ENCODE measurements at places on chromosomes 6 and 20.

DNA sequence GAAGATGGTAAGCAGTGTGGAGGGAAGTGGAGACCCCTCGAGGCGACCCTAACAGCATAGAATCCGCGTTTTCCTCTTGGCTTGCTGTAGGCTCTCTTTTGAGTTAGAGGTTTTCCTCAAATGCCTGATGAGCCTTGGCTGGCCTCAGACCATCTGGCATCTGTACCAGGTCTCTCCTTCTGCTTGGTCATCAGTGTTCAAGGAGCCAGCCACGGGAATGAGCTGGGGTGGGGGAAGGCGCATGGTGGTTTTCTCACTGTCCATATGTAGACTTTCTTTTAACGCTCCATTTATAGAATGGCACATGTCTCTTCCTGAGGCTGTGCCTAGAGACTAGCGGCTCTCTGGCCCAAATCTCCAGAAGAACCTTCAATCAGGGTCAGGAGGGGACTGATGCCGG is 8.1 kb upstream of the GUCA1A start:
- DNase-seq = no peak

GRCh38 chr6:28586962-28587745 is 61.5 kb downstream of the GPX5 start:
- peak; percentile 88 for DNase-seq

GRCh38 chr20:17465236-17465635 is 65.9 kb downstream of the BFSP1 start:
- no peak for DNase-seq

DNA sequence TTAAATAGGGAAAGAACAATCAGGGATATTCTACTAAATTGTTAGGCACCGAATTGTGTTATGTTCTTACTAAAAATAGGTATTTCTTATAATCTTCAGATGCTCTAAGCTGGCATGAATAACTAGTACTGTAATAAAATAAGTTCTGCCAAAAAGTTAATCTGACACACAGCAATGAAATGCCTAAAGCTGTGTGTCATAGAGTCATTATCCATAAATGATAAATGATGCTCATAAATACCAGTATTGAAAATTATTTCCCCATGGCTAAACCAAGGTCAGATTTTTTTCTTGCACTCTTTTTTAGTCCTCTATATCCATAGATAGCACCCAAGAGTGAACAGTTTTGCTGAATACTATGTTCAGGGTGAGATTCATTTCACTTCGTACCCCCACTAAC is 11.7 kb upstream of the PRIM2 start:
- DNase-seq = no peak

DNA sequence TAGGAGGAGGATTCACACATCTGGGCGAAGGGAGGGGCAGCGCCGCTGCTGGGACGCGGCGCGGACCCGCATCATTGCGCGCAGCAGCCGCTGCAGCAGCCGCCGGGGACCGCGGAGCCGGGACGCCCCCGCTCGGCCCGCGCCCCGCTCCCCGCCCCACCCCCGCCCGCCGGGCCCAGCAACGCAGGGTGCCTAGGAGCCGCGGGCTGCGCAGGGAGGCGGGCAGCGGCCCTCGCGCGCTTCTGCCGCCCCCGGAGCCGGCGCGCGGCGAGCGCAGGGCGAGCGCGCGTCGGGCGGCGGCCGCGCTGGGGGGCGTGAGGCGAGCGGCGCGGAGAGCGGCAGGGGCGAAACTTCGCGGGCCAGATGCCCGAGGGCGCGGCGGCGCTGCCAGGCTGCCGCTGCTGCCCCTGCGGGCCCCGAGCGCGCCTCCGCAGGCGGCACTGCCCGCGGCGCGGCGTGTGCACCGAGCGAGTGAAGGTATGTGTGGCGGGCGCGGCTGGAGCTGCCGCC is at the start of gene NKAIN2:
Gene NKAIN2 (plus strand): TSS at position 362 of the 510 bp plus-strand sequence.
- peak; percentile 8 for DNase-seq

- DNase-seq = no peak
Measured at GRCh38 chr6:122079916-122080315, 319.5 kb upstream of the HSF2 start.

DNA sequence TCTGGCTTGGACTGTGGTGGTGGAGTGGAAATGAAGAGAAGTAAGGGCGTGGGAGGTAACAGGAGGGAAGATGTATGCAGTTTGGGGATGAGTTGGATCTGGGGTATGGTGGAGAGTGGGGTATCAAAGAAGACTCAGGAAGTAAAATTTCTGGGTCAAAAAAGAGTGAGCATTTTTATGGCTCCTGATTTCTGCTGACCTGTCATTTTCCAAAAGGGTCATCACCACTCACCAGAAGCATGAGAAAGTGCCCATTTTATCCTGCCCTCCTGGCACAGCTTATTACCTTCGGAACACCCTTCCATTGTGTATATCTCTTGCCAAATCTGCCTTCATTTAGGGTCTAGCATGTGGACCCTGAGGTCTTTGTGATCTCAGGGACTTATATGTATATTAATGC is 17.3 kb downstream of the TOX2 start:
- no peak for DNase-seq

DNA sequence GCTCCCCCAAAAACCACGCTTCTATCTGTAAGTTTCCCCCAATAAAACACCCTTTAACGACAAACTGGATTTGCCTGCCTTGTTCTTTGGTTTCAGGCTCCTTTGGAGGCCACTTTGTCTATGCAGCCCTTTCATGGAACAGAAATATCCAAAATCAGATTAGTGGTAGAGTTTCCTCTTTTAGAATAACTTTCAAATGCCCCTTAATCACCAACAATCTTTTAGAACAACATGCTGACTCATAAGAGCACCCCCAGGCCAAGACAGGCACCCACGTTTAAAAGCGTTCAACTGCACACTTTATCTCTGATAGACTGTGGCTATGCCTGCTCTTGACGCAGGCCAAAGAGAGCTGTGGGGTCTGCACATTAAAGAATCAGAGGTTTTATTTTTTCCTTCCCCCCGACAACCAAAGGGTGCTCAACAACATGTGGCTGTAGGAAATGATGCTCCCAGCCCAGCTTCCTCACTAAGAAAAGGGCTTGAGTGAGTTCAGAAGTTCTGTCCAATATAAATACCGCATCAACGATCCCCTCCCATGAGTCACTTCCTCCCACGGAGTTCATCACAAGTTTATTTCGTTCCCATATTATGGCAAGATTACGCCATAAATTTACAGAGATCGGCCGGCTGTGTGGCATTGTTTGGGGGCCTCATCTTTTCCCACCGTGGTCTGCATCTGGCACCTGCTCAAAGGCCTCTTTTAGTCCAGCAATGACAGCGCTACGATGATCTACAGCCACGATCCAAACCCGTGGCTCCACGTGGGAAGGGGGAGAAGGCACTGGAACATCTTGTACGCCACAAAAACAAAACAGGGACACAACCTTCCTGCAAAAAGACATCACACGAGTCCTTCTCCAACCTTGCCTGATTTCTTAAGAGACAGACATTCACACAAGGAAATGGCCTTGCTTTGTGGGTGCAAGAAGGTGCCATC is 88.8 kb upstream of the NFATC2 start:
- DNase-seq = peak; percentile 99

GRCh38 chr6:14088600-14089192 is 28.9 kb upstream of the CD83 start:
- DNase-seq = no peak

DNA sequence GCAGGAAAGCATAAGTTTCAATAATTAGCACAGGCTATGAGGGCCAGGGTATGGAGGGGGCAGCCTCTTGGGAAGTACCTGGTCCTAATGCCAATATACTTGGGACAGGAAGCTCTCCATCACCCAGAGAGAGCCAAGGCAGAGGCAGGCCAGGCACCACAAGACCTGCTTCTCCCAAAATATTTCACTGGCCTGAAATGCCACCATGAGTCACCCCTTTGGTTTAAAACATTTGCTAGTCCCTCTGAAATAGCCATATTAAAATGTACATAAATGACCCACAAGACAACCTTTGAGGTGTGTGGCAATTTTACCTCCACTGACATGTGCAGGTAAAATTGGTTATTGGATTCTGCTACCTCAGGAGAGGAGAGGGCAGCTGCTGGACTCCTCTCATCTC is 23.4 kb upstream of the SCUBE3 start:
- no peak for DNase-seq

GRCh38 chr6:39466631-39467030 is 144.1 kb upstream of the KCNK16 start:
- no peak for DNase-seq

- no peak for DNase-seq
Measured at GRCh38 chr20:32585586-32586127, 524 bp upstream of the NOL4L start.

GRCh38 chr6:136365776-136366354 is 76.2 kb upstream of the BCLAF1 start:
- DNase-seq = no peak

- no peak for DNase-seq
Measured at GRCh38 chr20:25252686-25253421, 5.0 kb downstream of the PYGB start.

DNA sequence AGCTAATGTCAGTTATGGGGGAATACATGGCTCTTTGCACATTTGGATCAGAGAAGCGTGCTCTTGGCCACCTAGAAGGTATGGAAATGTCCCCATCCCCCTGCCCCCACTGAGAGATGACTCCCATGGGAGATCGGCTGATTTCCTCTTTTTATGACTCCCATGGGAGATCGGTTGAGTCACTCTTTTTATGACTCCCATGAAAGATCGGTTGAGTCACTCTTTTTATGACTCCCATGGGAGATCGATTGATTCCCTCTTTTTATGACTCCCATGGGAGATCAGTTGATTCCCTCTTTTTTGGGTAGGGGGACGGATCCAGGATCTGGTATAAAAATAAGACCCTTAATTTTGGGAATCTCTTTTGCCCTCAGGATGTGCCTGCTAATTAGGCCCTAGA is 10.3 kb upstream of the TAAR9 start:
- peak; percentile 34 for DNase-seq

DNA sequence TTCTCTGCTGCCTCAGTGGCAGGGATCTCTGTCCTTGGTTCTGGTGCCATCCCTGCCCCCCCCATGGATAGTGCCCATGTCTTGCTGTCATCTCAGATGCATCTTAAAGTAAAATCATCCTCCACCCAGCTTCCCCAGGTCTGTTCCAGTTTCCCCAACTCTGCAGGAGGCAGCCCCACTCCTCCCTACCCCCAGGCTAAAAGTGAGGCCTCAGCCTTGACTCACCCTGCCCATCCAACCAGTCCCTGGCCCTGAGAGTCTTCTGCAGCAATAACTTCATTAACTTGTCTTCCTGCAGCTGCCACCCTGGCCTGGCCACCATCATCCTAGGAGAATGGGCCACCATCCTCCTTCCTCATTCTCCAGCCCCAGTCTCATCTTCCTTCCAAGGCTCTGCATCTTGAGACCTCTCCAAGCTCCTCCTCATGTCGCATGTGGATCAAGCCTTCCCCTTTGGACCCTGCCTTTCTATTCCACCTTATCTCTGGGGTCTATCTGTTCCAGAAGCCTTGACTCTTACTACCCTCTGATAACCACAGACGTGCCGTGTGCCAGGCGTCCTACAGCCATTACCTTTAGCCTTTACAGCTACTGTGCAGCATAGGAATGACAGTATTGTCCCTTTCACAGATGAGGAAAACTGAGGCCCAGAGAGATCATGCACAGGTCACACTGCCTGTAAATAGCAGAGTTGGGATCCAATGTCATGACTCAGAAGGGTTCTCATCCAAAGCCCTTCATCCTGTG is 2.0 kb upstream of the PNPLA1 start:
- no peak for DNase-seq

GRCh38 chr6:170446841-170447560 is 106.1 kb downstream of the PSMB1 start:
- no peak for DNase-seq

DNA sequence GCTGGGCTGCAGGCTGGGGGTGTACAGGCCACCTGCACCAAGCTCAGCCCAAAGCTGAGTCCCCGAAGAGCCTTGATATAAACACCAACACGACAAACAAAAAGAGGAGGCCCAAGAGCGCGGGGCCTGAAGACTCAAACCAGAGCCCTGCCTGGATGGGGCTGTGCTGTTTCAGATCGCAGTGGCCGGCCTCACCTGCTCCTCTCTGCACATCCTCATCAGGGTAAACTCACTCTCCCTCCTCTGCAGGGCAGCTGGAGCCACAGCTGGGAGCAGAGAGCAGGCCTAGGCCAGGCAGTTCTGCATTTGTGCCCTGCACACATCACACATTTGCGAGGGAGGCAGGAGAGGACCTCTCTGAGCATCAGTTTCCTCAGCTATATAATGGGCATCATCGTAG is 3.7 kb upstream of the RBM38 start:
- no peak for DNase-seq

DNA sequence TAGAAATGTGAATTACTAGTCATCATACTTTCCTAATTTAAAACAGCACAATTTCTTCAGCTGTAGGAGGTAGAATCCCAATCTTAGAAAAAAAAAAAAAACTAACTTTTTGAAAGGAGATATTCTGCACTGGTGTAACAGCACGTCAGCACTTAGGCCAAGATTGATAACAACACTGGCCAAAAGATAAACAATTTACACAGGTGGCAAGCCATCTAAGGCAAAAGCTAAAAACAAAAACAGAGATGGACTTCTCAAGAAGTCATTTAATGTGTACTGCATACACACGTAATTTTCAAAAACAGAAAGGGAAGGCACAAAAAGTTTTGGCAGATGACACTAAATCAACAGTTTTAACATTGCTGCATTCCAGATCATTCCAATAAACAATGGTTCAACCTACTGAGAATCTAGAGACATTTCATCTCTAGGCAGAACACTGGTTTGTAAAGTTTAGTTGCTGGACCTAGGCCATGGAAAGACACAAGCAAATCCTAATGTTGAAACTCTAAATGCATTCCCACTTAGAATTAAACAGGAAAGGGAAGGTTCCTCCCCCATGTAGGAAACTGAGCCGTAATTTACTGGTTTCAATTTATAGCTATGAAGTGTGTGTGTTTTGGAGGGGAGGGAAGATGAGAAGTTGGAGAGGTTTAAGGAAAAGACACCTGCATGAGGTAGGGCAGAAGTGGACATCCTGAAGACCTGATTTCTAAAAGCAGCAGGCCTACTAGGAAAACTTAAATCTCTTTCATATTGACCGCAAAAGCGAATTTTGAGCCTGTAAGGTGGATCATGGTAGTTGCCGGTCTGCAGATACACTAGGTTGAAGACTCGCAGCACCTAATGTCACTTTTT is 1.3 kb downstream of the GCLC start:
- no peak for DNase-seq

DNA sequence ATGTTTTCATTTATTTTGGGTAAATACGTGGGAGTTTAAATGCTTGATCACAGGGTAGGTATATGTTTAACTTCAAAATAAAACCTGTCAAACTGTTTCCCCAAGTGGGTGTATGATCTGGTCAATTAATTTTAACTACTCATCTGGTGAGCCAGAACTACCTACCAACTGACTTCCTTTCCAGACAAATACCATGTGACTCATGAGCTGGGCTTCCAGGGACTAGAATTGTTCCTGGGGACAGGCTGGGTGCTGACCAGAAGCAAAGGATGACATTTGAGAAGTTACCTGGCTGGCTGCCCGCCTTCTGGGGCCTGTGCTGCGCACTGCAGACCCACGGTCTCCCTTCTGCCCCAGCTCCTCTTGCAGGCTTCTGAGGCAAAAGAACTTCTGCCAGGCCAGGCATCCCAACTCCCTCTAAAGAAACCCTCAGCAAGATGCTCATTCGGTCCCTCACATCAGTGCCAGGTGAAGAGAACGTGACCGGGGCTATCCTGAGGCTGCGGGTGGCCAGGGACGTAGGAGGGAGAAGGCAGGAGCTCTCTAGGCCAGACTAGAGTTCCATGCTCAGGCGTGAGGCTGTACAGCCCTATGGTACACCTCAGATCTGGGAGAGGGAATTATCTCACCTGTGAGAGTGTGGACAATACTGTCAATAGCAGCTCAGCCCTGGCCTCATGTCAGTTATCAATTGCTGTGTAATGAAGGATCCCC is 103.6 kb downstream of the JPH2 start:
- DNase-seq = no peak
